Fibroblast of skin of back (primary cell): ENCODE measurements at places on chromosomes 6 and 20.
A peak's percentile ranks its signal among the peaks of the same experiment; 100 is the strongest.

GRCh38 chr20:23646106-23646873 is 8.5 kb upstream of the CST3 start:
- DNase-seq = no peak

DNA sequence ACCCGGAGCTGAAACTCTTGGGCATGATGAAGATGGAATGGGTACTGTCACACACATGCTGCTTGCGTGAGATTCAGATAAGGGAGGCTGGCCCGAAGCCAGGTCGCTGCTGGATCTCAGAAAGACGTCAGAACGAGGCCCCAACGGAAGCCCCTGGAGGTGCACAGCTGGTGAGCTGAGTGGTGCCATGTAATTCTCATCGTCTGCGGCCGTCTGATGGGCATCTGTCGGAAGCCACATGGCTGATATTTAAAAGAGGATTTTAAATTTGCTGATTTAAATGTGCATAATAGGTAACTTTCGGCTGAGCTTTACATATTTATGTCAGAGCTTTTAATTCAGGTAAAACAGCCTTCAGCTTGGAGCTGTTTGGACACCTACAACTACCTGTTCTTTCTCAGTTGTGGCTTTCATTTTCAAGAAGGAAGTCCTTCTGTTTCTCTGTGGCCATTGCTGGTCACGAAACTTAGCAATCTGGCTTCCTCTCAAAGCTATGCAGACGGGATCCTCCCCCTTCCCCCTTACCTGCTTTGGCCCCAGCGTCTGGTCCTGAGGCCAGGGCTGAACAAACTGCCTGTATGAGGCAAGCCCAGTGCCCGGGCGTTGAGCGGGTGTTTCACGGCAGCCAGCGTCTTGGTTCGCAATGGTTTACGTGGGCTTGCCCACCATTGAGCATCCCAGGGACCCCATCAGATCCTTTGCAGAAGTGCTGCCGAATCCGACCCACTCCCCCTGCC is 9.2 kb downstream of the SLCO4A1 start:
- DNase-seq = no peak

- DNase-seq = no peak
These were observed 35.3 kb downstream of the TOX2 start for GRCh38 chr20:43949741-43950618.

- DNase-seq = no peak
These were observed 30.6 kb upstream of the LY86 start for GRCh38 chr6:6557886-6558285.

- DNase-seq = no peak
These were observed 33.0 kb downstream of the SPATA2 start for GRCh38 chr20:49882171-49882970.

- DNase-seq = peak; percentile 76
These were observed 216.8 kb upstream of the DTNBP1 start for GRCh38 chr6:15879371-15880261.

DNA sequence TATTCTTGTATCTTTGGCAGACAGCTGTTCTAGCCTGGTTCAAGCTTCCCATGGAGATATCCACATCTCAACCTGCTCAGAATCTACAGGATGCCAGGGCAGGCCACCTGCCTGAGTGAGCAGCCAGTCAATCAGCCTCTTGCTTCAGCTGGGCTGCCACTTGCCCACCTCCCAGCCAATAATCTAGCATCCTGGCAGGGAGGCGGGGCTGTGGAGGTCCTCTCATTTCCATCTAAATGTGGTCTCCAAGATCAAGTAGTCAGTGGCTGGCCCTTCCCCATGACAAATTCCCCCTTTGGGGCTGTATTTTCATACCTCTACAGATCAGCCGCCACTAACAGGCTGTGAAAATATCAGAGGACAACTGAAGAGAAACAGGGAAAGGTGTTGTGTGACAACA is 33.0 kb upstream of the SPDEF start:
- no peak for DNase-seq

DNA sequence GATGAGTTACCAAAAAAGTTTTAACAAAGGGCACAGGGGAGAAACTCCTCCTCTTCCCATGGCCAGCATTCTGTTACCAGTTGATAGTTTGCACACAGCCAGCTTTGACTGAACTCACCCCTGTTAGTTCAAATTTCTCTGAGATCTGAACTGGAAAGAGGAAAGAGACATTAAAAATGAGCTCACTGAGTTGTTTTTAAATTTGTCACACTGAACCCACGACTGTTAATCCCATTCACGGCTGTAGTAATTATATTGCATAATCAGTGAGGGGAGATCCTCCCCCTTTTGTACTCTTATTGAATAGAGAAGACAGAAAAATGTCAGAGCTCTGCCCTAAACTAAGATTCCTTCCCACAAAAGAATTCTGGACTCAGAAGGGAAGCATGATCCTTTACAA is 17.5 kb upstream of the DSP start:
- no peak for DNase-seq

- DNase-seq = no peak
These were observed 73.5 kb downstream of the EYS start for GRCh38 chr6:65633501-65633900.

- DNase-seq = no peak
These were observed 5.0 kb upstream of the BANF2 start for GRCh38 chr20:17694767-17695166.

DNA sequence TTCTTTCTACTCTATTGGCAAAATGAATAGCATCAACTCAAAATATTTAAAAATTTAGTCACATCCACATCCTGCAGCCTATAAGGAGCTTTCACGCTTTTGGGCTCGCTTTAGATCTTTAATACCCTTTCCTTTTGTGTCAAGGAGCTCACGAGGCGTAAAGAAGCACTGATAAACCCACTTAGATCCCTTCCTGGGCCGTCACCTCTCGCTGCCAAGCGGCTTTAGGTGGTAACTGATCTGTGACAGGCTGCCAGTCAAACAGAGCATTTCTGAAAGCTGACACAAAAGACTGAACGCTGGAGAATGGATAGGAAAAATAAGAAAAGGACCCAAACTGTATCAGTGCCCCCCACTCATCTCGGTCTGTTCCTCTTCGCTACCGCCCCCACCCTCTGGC is 385.7 kb upstream of the MMS22L start:
- peak; percentile 22 for DNase-seq

GRCh38 chr20:53303413-53303760 is 290.3 kb downstream of the ZNF217 start:
- no peak for DNase-seq

DNA sequence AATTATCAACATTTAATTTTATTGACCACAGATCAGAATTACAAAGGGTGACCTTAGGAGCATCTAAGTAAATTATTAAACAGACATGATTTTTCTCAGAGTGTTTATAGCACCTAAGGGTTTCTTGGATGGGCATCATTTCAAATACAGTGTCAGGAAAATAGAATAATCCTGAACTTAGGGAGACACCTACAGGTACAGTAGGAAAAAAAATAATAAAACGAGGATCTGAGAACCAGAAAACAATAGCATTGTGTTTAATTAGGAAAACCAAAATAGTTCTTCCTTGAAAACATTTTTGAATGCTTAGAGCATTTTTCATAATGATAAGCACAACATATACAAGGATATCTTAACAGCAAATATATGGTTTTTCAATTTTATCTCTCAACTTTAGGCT is 39.2 kb downstream of the MMUT start:
- DNase-seq = no peak

DNA sequence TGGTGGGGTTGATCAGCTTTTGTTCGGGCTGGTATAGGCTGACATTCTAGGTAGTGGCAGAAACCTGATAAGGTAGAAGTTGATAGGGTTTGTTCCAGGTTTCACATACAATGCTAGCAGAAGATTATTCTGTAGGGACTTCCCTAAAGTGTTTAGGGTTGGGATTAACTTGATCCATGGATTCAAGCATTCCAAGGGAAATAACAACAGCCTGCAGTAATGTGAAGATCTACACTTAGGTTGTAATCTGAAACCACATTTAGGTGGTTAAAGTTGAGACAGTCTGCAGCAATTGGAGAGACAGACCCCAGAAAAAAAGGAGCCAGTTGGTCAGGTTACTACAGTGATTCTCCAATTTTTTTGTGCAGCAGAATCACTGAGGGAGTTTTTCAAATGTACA is 56.1 kb downstream of the GJA1 start:
- DNase-seq = no peak

DNA sequence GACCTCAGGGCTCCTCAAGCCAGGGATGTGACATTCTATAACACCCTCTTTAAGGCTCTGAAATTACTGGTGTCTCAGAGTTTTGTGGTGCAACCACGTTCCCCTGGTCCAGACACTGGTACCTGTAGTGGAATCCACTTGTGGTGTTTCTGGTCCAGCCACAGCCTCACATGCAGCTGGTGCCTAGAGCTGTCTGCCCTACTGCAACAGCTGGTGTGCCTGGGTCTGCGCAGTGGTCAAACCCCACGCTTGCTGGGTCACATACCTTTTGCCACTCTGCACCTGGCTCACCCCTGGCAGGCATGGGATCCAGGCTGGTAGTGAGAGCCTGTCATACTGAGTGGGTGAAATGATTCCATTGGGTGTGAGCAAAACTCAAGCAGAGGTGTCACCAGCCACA is 1230.2 kb upstream of the EYS start:
- no peak for DNase-seq

DNA sequence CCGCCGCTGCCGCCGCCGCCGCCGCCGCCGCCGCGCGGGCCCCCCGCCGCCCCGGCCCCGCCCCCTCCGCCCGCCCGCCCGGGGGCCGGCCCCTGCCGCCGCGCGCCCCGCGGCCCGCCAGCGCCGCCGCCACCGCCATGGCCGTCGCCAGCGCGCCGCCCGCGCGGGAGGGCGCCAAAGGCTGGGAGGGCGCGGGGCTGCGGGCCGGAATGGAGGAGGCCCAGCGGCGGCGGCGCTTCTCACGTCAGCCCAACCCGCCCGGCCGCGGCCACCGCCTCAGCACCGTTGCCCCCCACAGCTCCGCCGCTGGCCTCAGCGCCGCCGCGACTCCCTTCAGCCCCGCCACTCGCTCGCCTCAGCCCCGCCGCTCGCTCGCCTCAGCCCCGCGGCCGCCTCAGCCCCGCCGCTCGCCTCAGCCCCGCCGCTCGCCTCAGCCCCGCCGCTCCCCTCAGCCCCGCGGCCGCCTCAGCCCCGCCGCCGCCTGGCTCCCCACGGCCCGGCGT is 258 bp downstream of the PHF10 start:
- peak; percentile 43 for DNase-seq

- DNase-seq = no peak
These were observed 49.7 kb downstream of the NOL4L start for GRCh38 chr20:32535316-32535952.

GRCh38 chr6:161359618-161359945 is 85.7 kb upstream of the AGPAT4 start:
- no peak for DNase-seq

DNA sequence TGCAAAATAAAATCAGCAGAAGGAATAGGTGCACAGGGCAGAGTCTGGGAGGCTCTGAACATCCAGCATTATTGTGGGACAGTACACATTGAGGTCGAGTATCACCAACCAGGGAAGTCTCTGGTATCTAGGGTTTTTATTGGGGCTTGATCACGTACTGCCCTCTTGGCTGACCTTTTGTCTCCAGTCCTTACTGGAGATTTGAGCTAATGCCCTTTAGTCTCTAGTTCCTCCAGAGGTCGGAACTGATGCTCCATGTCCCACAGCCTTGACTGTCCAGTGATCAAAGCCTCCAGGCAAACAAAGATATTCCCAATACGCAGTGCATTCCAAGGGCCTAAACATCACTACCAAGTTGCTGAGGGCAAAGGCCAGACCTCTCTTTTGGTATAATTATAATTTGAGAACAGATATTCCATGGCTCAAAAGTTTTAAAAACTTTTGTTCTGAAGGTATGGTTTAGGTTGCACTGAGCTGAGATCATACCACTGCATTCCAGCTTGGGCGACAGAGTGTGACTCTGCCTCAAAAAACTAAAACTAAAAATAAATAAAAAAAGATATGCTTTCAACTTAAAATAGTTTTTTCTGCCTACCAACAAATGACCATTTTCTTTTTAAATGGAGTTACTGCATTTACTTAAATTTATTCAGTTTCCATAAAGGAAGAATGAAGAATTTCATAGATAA is 56.9 kb upstream of the DYNLRB1 start:
- peak; percentile 58 for DNase-seq

DNA sequence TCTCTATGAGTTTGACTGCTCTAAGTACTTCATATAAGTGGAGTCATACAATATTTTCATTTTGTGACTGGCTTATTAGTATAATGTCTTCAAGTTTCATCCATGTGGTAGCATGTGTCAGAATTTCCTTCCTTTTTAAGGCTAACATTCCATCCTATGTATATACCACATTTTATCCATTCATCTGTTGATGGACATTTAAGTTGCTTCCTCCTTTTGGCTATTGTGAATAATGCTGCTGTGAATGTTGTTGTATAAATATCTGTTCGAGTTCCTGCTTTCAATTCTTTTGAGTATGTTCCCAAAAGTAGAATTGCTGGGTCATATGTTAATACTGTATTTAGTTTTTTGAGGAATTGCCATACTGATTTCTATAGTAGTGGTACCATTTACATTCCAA is 79.5 kb downstream of the PTPRA start:
- peak; percentile 15 for DNase-seq
